Left renal pelvis (tissue), 4 donors: ENCODE measurements at places on chromosomes 7 and 10. TPM values are rescaled to one million over a fixed set of nuclear protein-coding genes. Genes with fewer than 3 reads are reported as not detected.

GRCh38 chr7:84823530-84823929, 363.3 kb downstream of the SEMA3D start:
- DNase-seq, result no peak

- no peak for DNase-seq
Measured at GRCh38 chr7:124399941-124400340, 365.7 kb downstream of the GPR37 start.

- no peak for DNase-seq
Measured at GRCh38 chr7:109003742-109004141, 434.1 kb downstream of the DNAJB9 start.

DNA sequence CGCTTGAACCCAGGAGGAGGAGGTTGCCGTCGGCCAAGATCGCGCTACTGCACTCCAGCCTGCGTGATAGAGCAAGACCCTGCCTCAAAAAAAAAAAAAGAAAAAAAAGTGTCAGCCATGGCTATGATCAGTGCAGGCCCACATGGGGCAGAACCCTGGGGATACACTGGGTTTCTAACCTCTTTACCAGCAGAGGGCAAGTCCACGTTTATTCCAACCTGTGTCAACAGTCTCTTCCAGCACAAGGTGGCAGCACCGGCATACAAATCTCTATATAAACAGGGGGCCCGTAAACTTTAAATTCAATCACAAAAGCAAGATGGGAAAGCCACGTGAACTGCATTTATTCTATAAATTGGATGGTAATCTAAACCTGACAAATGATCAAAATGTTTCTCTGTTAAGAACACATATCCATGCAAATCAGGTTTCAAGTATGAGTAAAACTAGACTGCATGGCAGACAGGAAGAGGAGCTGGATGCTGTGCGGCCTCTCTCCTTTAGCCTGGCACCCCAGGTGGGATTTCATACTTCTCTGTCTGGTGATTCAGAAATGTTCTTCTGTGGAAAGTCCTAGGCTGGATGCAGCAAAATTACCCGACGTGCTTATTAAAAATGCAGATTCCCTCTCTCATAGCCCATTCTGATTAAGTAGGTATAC, 60.0 kb upstream of the STEAP1B start:
- DNase-seq, result no peak

GRCh38 chr10:3624367-3624766, 160.6 kb downstream of the KLF6 start:
- no peak for DNase-seq

DNA sequence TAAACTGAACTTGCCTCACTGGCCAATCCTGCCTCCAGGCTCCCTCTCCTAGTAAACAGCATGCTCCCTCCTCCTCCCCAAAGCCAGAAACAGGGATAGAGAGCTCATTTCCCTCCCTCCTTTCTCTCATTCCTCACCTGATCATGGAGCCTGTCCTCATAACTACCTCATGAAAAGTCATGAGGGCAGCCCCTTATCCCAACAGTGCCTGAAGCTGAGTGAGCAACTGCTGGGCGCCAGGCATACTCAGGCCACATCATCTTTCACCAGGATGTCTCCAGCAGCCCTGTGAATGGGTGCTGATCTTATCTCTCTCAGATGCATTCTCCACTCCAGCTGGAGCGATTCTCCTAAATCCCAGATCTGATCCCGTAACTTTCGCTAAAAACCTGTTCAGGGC, 307.2 kb downstream of the PRPF18 start:
- DNase-seq, result no peak

DNA sequence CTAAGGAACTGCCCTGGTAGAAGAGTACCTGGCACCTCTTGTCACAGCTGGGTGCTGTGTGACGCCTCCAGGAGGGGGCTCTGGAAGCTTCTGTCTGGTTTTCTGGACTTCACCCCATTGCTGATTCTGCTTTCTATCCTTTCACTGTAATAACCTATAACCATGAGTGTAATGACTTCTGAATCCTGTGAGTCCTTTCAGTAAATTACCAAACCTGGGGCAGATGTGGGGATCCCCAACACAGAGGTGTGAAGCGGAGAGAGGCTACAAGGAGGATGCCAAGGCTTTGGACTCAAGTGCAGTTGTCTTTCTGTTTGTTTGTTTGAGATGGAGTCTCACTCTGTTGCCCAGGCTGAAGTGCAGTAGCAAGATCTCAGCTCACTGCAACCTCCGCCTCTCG, 143.7 kb downstream of the SFMBT2 start:
- DNase-seq, result no peak

DNA sequence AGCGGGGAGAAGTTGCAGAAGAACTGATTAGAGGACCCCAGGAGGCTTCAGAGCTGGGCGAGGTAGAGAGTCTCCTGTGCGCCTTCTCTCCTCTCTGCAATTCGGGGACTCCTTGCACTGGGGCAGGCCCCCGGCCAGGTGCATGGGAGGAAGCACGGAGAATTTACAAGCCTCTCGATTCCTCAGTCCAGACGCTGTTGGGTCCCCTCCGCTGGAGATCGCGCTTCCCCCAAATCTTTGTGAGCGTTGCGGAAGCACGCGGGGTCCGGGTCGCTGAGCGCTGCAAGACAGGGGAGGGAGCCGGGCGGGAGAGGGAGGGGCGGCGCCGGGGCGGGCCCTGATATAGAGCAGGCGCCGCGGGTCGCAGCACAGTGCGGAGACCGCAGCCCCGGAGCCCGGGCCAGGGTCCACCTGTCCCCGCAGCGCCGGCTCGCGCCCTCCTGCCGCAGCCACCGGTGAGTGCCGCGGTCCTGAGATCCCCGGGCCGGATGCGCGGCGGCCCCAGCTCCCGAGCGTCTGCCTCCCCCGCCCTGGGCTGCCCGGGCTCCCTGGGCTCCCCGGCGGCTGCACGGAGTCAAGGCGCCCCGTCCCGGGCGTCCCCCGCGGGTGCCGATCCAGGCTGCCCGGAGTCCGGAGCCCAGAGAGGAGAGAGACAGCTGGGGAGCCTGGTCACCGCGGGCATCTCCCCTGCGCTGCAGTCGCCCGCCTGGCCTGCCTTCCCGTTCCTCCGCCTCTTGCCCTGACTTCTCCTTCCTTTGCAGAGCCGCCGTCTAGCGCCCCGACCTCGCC, at the start of gene PLAU:
Gene PLAU, plus strand, starts transcription at position 369 of the 789 bp plus-strand sequence. CDS start 424 bp downstream, outside the sequence.
- no peak for DNase-seq

- no peak for DNase-seq
Measured at GRCh38 chr7:32890010-32890792, 1.4 kb downstream of the KBTBD2 start.

GRCh38 chr7:98284335-98285036, 3.0 kb downstream of the BRI3 start:
- no peak for DNase-seq

DNA sequence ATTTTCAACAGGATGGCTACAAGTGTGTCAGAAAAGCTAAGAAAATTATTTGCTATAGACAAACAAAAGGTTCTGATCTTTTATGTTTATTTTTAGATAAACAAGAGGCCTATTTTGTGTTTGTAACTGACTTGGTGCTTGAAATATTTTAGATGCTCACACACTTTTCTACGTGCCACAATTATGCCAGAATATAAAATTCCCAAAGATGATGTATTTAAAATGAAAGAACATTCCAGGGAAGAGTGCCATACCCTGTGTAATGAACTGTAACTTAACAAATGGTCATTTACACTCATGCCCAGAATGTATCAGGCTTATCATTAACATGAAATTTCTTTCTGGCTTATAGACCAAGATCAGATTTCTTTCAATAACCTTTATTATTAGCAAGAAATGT, 144.9 kb upstream of the MTPN start:
- no peak for DNase-seq

GRCh38 chr7:25653384-25653783, 425.1 kb upstream of the NPVF start:
- DNase-seq, result no peak

DNA sequence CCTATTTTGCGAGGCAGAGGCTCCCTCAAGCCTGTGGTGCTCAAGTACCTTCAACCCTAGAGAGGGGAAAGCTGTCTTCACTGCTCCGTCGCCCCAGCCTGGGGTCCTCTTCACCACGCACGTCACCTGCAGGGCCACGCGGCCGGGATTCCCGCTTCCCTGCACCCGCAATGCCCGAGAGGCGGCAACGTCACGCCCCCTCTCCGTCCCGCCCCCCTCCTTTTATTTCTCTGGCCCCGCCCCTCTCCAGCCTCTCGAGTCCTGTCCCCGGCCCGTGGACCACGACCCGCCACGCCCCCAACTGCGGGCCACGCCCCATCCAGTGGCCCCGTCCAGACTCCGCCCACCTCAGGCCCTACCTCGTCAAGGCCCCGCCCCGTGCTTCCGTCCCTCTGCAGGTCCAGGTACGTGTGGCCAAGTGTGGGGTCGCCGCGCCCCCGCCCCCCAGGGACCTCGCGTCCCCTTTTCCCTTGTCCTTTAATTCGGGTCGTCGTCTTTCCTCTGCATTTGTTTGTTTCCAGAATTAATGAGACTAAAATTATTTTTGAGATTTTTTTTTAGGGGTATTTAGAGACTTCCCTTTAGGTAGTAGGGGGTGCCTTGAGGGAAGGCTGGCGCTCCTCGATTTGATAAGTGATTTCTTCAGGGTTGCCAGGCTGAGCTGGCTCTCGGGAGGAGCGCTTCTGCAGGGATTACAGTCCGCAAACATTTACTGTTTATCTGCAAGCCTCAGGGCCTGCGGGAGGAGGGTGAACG, 69.8 kb upstream of the BAIAP2L1 start:
- DNase-seq, result no peak

DNA sequence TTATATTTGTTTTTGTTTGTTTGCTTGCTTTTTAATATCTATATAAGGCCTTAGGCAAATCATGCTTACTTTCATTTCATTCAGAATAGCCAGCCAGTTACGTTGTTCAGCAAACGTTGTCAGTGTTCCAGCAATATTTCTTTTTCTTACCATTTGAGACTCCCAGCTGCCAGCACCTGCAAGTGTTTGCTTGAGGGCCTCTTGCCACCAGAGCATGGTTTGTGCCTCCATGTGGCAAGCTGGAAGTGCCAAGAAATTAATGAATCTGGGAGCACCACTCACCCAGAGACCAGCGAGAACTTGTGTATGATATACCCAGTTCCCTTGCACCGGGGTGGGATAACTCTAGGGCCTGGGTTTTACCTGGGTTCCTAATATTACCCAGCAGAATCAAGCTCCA, 177.1 kb upstream of the CSTF2T start:
- no peak for DNase-seq

CCDC3 gene
- 14.8 TPM for polyA plus RNA-seq

GTF2IRD1 gene
- polyA plus RNA-seq, result 53.1 TPM

NKX2-3 gene
- not detected for polyA plus RNA-seq

SPACDR gene
- 1.6 TPM for polyA plus RNA-seq

CUZD1 gene
- 2.0 TPM for polyA plus RNA-seq

PTER gene
- 23.6 TPM for polyA plus RNA-seq

UCMA gene
- polyA plus RNA-seq, result not detected
